ENCODE measurements at places on chromosomes 11 and 22. TPM values are rescaled to one million over a fixed set of nuclear protein-coding genes. Genes with fewer than 3 reads are reported as not detected.

Gene GSTT2B
- total RNA-seq, result 0.38 TPM

Gene PNPLA5
- not detected for total RNA-seq

Gene HTATIP2
- 34.8 TPM for total RNA-seq

Gene BIRC3
- total RNA-seq, result 1.9 TPM

Gene CCDC73
- total RNA-seq, result not detected

Gene TEX12
- not detected for total RNA-seq

Gene NAALAD2
- total RNA-seq, result 1.1 TPM

Gene WBP2NL
- total RNA-seq, result 0.13 TPM

Gene FAM180B
- 1.4 TPM for total RNA-seq

Gene IGF2
- total RNA-seq, result not detected

Gene ZNF74
- total RNA-seq, result 9.0 TPM

Gene SLC17A6
- not detected for total RNA-seq

Gene MYBPC3
- total RNA-seq, result not detected

Gene KCNK7
- total RNA-seq, result 0.27 TPM

Gene BMAL1
- total RNA-seq, result 17.0 TPM

Gene PRODH
- total RNA-seq, result 0.58 TPM

Gene OR2AG2
- 0.08 TPM for total RNA-seq

Gene ACP2
- 31.6 TPM for total RNA-seq

Gene OR4A16
- not detected for total RNA-seq
